ENCODE measurements at places on chromosomes 2 and 18.
A peak's percentile ranks its signal among the peaks of the same experiment; 100 is the strongest.

DNA sequence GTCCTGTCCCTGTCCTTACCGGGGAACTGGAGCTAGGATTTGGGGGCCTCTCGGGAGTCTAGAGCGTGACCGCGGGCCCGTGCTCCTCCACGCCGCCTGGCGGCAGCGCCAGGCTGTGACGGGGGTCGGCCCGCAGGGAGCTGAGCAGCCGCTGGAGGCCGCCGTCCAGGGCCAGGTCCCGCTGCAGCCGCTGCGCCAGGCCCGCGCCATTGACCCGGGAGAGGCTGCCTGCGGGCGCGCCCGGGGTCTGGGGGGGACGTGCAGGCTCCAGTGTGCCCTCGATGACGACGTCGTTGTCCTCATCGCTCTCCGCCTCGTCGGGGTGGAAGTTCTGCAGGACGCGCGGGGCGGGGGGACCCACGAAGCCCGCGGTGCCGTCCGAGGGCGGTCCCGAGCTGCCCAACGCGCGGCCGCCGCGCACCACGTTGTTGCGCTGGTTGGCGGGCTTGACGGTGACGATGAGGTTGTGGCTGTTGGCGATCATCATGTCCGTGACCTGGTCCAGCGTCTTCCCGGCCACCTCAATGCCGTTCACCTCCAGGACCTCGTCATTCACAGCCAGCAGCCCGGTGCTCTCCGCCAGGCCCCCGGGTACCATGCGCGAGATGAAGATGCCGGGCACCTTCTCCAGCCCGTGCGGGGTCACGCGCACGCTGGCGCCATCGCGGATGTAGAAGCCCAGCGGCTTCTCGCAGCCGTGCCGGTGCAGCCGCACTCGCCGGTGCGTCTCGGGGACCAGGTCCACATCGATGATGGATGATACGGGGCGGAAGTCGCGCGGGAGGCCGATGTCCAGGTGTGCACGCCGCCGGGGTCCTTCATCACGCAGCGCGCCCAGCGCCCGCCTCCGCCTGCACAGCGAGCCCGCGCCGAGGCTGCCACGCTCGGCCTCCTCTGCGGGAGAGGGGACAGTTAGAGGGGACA is 50.9 kb downstream of the ADNP2 start:
- no peak for DNase-seq

GRCh38 chr2:197838036-197838435 is 33.6 kb downstream of the PLCL1 start:
- no peak for DNase-seq

DNA sequence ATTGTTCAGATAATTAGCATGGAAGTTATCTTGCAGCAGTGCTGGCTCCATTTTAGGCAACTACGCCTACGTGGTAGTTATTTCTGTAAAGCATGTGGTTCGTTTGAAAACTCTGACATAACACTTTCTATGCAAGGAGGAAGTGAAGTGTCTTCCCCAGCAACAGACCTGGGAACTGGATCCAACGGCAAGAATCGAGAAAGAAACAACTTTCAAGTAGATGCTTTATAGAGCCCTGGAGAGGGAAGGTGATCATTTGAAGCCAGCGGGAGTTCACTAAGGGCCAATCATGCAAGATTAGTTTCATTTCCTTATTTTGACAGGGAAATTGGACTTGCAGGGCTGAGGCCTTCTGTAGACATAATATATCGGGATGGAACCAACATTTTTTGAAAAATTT is 218.3 kb downstream of the ACKR3 start:
- no peak for DNase-seq

- no peak for DNase-seq
Observed at GRCh38 chr2:144508172-144508851, 11.6 kb downstream of the ZEB2 start.

GRCh38 chr2:112690853-112691401 is 29.9 kb upstream of the NT5DC4 start:
- peak; percentile 61 for DNase-seq

GRCh38 chr2:204533629-204534370 is 11.5 kb upstream of the PARD3B start:
- no peak for DNase-seq

- DNase-seq: no peak
Observed at GRCh38 chr2:136377423-136378382, 259.8 kb upstream of the CXCR4 start.

GRCh38 chr2:201931475-201931874 is 102.2 kb upstream of the FZD7 start:
- no peak for DNase-seq

- DNase-seq: no peak
Observed at GRCh38 chr2:189096769-189097447, 82.7 kb downstream of the COL5A2 start.

GRCh38 chr2:69493268-69493667 is 56.0 kb upstream of the NFU1 start:
- peak; percentile 72 for DNase-seq

- no peak for DNase-seq
Observed at GRCh38 chr2:241009601-241010530, 11.4 kb downstream of the SNED1 start.

- no peak for DNase-seq
Observed at GRCh38 chr2:54290356-54291025, 34.5 kb upstream of the TSPYL6 start.

DNA sequence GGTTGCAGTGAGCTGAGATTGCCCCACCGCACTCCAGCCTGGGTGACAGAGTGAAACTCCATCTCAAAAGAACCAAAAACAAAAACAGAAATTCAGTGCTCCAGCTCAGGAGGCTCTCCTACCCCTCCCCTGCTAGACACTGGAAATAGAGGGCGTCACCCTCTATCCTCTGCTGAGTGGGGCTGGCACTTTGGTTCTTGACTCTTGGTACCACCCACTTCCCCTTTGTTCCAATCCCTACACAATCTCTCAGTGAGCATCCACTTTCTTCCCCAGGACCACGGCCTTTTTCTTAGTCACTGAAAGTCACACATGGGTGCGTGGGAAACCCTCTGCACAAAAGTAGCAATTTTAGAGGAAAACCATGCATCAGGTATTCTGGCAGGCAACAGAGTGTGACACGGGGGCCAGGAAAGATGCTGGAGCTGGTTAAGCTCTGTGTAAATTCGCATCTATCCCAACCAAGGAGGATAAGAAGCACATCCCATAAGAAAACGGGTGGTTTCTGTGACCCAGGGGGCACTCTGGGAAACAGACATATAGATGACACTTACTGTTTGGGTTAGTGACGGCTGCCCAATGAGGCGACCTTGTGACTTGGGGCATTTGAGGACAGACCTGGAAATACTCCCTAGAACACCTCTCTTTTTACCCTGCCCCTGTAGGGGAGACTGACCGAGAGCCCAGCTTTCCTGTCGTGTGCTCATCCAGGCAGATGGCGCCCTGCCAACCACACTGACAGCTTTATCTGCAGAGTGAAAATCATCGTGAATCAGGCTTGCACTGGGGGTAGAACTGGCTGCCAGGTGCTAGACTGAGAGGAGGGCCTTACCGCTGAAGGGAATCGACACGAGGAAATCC is 7.7 kb downstream of the HJURP start:
- no peak for DNase-seq

DNA sequence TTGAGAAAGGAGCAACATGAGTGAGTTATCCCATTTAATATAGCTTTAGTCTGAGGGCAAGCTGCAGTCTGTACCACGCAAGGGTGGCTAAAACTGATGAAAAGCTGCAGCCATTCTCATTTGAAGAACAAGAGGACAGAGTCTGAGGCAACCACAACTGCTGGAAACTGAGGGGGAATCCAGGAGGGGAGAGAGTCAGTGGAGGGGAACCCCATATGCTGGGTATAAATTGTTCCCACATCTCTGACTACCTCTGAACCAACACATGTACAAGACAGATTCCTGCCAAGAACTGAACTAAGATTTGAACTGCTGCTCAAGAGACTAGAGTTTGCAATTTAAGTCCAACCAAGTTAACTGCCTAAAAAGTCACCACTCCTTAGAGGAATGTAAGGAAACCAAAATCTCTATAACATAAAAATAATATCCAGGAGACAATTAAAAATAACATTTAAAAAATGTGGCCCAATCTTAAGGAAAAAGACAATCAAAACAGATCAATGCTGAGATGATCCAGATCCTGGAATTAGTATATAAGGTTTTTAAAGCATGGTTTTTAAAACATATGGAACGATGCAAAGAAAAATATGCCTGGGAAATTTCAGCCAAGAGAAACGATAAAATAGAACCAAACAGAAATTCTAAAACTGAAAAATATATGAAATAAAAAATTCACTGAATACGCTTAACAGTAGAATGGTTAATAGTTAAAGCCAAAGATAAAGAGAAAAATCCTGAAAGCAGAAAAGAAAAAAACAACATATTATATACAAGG is 11.2 kb downstream of the CWC22 start:
- no peak for DNase-seq

GRCh38 chr2:107721586-107721985 is 105.1 kb upstream of the RGPD4 start:
- no peak for DNase-seq

DNA sequence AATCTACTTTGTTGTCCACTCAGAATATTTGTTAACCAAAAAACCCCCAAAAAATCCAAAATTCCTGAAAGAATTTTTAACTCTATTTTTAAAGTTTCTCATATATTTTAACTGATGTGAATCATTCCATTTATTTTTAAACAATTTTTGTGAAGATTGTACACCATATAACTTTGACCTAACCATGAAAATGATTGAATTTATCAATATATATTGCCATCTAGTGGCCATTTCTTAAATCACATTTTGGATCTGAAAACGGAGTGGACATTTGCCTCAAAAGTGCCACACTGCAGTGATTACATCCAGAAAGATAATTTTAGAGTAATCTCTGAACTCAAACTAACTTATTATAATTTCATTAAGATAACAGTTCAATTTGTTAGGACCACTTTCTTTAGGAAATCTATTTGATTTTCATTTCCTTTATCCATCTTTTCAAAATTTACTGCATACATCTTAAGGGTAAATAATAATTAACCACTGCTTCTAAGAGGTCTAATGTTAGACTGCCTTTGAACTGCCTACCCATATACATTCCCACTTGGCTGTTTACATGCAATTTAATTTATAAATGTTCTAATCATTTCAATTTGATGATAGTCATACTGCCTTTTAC is 71.1 kb downstream of the DSC3 start:
- DNase-seq: peak; percentile 3

DNA sequence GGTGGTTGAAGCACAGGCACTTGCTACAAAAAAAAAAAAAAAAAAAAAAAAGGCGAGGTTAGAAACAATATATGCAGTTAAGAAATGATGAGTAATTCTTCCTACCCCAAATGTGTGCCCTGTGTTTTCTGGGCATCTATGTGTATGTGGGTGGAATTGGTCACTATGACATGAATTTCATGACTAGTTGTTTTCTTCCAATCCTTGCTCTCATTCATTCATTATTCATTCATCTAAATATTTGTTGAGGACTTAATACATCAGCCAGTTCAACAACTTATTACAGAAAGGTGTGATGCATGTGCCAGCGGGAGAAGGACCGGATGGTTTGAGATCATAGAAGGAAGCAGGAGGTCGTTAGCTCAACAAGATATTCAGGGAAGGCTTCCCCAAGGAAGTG is 8.3 kb upstream of the EGR4 start:
- no peak for DNase-seq

GRCh38 chr2:103135679-103136078 is 373.8 kb downstream of the TMEM182 start:
- DNase-seq: no peak

DNA sequence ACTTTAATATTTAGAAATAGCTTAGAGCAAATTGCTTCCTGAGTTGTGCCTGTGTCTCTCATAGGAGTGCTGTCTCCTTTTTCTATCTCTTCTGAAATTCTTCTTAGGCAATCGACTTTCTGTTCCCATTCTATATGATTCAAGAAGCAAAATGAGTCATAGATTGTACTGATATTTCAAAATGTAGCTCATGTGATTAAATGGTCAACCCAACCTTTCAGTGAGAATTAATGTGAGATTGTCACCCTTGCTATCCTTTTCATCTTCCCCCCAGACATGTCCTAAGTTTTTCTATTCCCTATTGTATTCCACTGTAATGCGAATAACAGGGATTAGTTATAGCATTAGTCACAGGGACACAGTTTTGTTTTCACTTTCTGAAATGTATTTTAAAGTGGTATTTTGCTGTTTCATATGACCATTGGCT is 413.6 kb downstream of the THSD7B start:
- no peak for DNase-seq

DNA sequence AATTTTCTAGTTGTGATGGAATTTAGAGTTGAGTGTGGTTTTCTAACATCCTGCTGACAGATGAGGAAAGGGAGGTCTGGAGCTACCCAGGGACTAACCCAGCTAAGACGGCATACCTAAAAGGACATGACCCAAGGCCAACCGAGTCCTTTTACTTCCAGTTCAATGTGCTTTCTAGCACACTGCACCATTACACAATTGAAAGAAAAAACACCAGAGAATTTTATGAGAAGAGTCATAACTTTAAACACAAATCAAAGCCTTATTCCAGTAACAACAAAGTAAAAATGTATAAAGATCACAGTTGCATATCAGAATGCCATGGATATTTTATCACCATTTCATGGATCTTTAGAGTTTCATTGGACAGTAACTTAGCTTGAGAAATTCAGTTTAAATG is 480.3 kb downstream of the MEIS1 start:
- DNase-seq: no peak

DNA sequence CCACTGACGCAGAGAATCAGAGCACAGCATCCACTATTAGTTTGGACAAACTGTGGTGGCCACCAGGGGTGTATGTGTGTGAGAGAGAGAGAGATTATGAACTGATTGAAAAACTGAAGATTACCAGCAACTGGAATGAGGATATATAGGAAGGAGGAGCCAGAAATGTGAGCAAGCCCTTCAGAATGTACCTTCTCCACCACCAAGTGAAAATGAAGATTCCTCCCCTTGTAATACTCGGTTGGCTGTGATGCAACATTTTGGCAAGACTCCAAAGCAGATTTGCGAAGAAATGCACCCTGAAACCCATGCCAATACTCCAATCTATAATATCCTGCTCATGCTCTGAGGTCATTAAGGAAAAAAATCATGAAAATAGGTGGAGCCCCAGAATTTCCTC is 121.2 kb upstream of the SLC35G4 start:
- no peak for DNase-seq

- no peak for DNase-seq
Observed at GRCh38 chr2:3173031-3173430, 204.6 kb downstream of the EIPR1 start.

- no peak for DNase-seq
Observed at GRCh38 chr2:107625982-107626381, 200.7 kb upstream of the RGPD4 start.

All from NCI-H1694 treated with DMSO at 0.1 percent for 48 hours (cell line).